ENCODE measurements at places on chromosomes 7 and 10.

GRCh38 chr10:15121707-15122106 is 24.6 kb downstream of the RPP38 start:
- no peak for DNase-seq

GRCh38 chr10:97850446-97850845 is 803 bp downstream of the GOLGA7B start:
- DNase-seq, result no peak

GRCh38 chr7:1209097-1209496 is 23.6 kb upstream of the UNCX start:
- no peak for DNase-seq

- no peak for DNase-seq
Observed at GRCh38 chr10:16656895-16657294, 135.2 kb upstream of the C1QL3 start.

DNA sequence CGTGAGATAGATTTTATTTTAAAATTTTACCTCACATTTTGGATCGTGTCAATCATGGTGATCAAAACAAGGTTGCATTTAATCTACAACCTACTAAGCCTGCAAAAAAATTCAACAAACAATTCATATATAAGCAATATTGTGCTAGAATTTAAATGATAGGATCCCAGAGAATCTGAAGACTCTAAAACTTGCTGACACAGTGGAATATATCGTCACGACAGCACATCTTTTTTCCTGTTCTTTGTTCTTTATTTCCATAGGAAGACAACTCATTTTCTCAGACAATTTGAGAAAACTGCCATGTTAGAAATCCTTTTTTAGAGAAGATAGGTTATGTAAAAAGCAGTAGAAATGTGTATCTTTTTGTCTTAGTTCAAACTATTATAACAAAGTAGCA is 820.2 kb upstream of the CELF2 start:
- no peak for DNase-seq

DNA sequence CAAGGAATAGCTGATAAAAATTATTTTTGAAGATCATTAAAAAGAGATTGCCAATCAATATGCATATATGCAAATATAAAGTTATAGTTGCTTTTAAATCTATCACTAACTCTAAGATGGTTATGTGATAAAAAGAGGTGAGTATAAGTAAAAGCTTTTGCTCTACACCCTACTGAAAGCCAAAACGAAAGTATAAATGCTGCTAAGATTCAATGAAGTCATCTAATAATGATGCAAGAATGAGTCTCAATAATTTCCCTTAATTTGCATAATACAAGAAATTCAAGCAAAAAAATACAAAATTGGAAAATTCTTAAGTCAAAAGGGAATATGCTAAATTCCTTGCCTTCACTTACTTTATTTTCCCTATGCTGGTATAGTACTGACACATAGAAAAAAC is 75.2 kb downstream of the WAPL start:
- DNase-seq, result no peak

DNA sequence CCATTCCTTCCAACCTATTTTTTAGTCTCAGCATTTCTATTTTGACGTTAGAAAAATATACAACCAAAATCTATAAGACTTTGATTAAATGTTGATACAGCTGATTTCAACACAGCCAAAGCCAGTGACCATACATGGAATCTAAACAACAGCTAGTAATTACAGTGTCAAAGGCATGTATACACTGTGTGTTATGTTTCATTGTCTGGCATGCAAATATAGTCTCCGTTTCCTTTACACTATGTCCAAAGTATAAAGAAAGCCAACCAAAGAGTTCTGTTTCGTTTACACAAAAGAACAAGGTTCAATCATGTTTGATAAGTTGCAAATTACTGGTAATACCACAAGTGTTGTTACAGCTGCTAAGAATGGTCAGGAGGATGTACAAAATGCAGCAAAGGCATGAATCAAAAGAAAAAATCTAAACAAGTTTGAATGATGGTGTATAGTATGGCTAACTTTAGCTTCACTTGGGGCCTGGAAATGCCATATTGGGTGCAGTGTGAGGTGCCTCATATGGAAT is 268.3 kb upstream of the FERD3L start:
- no peak for DNase-seq

DNA sequence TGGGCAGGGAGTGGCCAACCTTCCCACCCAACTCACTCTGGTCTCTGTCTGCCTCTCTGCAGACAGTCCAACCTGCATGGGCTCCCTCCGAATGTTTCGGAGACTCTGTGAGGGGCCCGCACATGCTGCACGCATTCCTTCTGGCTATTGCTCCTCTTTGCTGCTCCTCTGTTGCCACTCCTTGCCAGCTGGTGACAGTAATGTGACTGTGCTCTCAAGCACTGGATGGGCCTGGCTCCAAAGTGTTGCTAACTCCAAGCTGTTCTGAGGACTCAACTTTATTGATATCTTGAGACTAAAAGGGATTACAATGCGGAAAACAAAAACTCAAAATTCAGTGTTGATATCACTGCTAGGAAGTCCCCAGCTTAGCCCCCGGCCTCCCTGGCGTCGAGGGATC is 105.4 kb upstream of the KIF5B start:
- DNase-seq, result no peak

DNA sequence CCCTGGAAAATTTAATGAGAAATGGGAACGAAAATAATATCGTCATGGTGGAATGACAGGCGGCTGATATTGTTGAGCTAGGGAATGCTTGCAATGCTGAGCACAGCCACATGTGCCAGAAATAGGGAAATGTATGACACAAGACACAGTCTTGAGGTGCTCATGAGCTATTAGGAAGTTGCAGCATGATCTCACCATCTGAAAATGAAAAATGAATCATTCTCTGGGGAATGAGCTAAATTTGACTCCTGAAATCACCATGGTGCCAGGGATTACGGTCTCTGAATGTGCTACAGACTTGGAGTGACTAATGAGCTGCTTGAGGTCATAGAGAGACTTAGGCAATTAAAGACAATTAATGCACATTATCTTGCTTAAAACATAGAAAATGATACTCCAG is 845.0 kb downstream of the CNTNAP2 start:
- no peak for DNase-seq

- DNase-seq, result no peak
Observed at GRCh38 chr10:102268375-102268888, 23.1 kb downstream of the GBF1 start.

- no peak for DNase-seq
Observed at GRCh38 chr7:28128608-28129007, 52.0 kb downstream of the JAZF1 start.

GRCh38 chr10:119427263-119427864 is 115.2 kb downstream of the RGS10 start:
- no peak for DNase-seq

DNA sequence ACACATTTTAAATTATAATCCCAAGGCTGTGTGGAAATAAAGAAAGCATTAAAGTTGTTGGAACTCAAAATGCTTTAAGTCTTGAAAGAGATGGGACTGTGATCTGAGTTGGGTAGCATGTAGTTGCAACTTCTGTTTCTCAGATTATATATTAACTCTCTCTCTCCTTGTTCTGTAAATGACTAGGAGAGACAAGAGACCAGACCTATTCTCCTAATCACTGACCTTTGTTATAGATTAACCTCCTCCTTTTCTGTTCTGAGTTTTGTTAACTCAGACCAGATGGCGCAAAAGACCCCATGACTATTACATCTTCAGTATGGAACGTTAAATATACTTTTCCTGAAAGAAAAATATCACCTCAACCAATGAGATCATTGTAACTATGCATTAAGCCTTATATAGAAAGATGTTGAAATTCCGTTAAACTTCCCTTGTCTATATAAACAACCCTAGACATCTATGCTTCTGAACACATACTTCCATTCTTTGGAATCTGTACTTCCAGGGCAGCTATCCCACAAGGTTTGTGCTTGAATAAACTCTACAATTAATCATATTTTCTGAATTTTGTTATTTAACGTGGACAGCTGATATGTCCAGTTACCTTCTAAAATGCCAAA is 143.5 kb upstream of the TRIM24 start:
- DNase-seq, result no peak

GRCh38 chr7:96416116-96416515 is 94.2 kb upstream of the SLC25A13 start:
- no peak for DNase-seq

DNA sequence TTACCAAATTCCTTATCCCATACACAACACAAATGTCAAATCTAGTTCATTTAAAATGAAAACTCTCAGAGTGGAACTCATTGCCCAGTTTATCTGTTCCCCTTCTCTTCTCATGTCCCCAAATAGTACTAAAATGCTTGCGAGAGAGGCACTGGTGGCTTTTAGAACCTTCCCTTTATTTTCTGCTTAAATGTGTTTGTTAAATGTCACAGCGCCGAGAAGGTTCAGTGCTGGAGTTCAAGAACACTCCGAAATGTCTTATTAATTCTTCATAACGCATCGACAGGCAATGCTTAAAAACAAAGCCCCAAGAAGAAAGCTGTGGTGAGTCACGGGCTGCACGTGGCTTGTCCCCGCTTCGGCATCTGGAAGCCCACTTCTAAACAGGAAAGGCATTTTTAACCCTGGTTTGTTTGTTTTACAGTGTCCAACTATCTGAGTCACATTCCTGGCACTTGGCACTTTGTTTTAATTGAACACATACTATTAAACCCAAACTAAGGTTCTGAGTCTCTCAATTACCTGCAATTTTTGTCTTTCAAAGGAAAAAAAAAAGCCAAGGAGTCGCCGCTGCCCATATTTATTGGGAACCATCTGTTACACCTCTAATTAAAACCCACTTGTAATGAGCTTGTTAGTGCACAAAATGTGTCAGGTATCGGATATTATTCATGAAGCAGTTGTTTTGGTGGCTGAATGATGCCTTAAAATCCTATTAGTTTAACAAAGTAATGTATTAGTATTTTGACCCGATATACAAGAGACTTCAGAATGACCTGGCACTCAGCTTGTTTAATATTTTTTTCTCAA is 49.9 kb upstream of the MGMT start:
- no peak for DNase-seq

- DNase-seq, result no peak
Observed at GRCh38 chr7:97499204-97499603, 232.7 kb upstream of the TAC1 start.

DNA sequence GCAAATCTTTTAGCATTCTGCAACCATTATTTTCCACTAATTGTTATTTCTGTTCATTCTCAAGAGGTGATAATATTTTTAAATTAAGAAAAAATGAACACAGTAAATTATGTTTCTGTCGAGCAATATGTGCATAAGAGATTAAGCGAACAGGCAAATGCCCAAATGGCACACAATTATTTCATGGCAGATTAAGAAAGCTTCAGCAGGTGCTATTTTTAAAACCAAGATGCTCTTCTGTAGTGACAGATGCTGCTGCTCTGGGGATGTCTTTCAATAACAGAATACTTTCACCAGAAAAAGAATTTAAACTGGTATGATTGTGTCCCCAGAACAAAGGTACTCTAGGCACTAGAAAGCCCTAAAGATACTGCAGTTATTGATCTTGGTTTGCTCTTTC is 412.7 kb upstream of the SORCS1 start:
- no peak for DNase-seq

DNA sequence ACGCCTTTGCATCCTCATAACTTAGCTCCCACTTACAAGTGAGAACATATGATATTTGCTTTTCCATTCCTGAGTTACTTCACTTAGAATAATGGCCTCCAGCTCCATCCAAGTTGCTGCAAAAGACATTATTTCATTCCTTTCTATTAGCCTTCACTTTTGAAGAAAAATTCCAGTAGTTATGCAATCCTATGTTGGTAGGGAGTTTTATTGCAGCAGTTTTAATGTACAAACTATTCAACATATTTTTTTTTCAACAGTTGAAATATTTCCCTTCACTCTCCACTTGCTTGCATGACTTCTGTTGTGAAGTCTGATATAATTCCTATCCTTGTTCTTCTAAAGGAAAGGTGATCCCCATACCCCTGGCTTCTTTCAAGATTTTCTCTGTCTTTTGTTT is 27.3 kb upstream of the ARHGAP22 start:
- no peak for DNase-seq

DNA sequence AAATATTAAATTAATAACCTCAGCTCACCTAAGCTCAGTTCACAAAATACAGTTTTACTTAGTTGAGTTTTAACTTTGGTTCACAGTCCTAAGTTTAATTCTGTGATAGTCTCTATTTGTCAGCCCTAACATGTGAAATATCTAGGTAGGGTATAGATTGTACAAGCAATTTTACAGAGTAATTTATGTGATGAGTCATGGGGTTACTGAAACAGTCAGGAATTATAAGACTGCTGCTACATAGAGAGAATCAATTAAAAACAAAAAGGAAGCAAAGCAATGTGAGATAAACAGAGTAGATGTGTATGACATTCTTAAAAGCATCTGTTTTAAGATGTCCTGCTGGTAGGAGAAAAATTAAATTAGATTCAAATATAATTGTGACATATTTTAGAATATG is 1018.2 kb upstream of the KCND2 start:
- DNase-seq, result no peak

- DNase-seq, result no peak
Observed at GRCh38 chr10:73126343-73126742, 16.1 kb downstream of the NUDT13 start.

- DNase-seq, result no peak
Observed at GRCh38 chr7:138690495-138690894, 10.7 kb downstream of the SVOPL start.

GRCh38 chr10:29254123-29255046 is 34.5 kb upstream of the LYZL1 start:
- no peak for DNase-seq

DNA sequence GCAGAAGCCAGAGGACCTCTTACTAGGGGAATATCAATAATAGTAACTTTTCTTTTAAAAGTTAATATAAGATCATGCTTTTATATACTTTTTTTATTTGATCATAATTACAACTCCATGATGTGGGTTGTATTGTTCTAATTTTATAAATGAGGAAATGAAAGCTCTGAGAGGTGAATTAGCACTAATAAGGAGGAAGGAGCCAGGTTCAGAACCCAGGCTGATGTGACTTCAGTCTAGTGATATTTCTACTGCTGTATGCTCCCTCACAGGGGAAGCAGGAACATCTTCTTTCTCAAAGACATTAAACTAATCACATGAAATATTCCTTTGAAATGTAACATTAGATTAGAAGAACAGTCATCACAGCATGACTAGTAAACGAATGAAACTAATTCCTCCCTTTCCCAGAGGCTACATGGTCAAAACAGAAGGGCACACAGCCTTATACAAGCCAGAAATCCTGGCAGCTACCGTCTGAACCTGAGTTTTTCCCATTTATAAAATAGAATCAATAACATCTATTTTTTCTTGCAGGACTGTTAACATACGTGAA is 81.4 kb upstream of the GJD4 start:
- no peak for DNase-seq

GRCh38 chr7:128705891-128706333 is 33.2 kb upstream of the CALU start:
- DNase-seq, result no peak

- DNase-seq, result no peak
Observed at GRCh38 chr10:74706966-74707365, 119.4 kb upstream of the KAT6B start.

Data from cortex of kidney (tissue), 1 donor.